Stimulated activated CD8-positive, alpha-beta memory T cell treated with anti-CD3 and anti-CD28 coated beads, Interleukin-4, amount 100 ng/mL, for 1 hour (primary cell): ENCODE measurements at places on chromosomes 13 and 19.

DNA sequence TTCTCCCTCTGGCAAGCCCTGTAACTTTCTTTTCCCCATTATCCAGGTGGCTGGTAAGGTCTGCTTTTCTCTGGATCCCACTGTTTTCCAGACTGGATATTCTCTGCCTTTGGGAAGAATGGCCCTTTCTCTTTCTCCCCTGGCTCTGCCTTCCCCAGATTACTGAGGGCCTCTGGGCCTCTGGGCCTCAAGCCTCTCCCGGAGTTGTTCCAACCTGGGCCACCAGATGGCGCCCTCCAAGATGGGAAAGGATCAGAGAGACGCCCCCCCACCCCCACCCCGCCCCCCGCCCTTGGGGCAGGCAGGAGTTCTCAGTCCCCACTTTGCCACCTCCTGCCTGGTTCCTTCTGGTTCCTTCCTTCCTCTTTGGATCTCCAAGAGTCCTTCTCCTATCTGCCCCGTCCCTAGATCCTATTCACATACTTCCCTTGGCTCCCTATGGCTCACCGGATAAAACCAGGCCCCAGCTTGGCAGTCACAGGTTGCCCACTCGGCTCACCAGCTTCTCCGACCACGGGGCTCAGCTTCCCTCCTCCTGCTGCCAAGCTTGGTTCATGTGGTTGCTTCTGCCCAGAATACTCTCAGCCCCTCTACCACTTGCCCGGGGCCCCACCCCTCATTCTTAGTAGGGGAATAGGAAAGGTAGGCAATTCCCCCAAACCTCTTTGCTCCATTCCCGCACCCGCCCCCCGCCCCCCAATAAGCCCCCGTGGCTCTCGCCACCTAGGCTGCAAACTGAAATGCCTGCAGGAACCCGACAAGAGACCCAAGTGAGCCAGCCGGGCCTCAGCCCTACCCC is 13.1 kb downstream of the EPS8L1 start:
- DNase-seq = peak; percentile 59

GRCh38 chr19:17246681-17247425 is 1.1 kb upstream of the NR2F6 start:
- no peak for DNase-seq

DNA sequence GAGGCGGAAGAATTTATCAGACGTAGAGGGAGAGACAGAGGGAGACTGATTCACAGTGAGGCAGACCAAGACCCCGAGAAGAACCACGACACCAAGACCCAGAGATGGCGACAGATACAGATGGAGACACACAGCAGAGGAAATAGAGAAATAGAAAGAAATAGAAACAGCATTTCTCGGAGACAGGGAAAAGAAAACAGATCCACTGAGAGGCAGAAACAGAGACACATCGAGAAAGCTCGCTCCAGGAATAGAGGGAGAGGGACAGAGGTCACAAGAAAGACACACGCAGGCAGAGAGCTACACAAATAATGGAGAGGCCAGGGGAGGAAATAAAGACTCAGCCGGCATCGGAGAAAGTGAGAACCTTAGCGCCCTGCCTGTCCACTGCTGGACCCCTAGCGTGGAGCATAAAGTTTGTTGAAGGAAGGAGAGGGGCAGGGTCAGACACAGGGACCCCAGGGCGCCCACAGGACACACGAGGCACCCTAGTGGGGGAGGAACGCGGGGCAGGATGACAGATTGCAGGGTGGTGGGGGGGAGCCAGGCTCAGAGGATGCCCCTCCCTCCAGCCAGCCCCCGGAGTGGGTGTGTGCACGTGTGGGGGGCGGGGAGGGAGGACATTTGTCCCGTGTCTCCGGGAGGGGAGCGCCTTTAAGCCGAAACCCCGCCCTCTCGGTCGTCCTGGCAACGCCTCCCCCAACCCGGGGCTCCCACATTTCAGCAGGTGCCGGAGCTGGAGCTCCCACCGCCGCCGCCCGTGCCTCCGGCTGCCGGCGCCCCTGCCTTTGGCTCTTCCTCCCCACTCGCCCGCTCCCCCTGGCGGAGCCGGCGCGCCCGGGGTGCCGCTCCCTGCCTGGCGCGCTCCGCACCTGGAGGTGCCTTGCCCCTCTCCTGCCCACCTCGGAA is at the start of gene PRKCG:
TSS of gene PRKCG (plus strand) at position 716 of the 909 bp plus-strand sequence. CDS start 298 bp downstream, outside the sequence.
- DNase-seq = no peak

GRCh38 chr13:24724714-24725113 is 39.3 kb upstream of the RNF17 start:
- no peak for DNase-seq

- DNase-seq = no peak
Observed at GRCh38 chr13:27631665-27632064, 10.0 kb downstream of the POLR1D start.

- DNase-seq = no peak
Observed at GRCh38 chr13:75202981-75203380, 279.0 kb downstream of the TBC1D4 start.

- no peak for DNase-seq
Observed at GRCh38 chr13:75225288-75226032, 256.5 kb downstream of the TBC1D4 start.

DNA sequence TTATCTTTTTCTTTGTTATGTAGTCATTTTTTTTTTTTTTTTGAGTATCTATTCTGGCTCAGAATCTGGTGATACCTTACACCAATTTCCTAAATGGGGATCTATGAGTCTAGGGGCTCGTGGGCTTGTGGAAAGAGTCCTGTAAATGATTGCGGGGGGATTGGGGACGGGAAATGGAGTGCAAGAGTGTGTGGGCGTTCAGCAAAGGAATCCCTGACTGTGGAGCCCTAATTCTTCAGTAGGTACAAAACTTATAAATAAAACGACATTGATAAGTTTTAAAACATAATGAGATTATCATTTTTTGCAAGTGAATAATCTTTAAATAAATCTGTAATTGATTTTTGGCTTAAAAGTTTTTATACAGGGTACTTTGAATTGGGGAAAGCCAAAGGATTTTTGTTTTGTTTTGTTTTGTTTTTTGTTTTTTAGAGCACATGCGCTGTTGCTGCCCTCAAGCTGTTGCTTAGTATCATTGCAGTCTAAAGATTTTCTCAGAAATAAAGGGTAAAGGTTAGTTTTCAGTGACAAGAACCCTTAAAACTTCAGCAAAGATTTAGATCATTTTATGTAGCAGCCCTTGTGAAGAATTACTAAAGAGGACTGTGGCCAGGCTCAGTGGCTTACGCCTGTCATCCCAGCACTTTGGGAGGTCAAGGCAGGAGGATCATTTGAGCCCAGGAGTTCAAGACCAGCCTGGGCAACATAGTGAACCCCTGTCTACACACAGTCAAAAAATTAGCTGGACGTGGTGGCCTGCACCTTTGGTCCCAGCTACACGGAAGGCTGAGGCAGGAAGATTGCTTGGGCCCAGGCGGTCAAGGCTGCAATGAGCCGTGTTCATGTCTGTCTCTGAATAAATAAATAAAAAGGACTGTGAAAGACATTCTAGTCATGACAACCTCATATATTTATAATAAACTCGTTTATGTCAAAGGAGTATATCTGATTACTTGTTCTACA is 1.7 kb downstream of the ERCC5 start:
- DNase-seq = no peak
